Stimulated activated CD4-positive, alpha-beta T cell treated with anti-CD3 and anti-CD28 coated beads, Interleukin-4, amount 100 ng/mL, for 4 hours (primary cell): ENCODE measurements at places on chromosomes 6 and 20.

DNA sequence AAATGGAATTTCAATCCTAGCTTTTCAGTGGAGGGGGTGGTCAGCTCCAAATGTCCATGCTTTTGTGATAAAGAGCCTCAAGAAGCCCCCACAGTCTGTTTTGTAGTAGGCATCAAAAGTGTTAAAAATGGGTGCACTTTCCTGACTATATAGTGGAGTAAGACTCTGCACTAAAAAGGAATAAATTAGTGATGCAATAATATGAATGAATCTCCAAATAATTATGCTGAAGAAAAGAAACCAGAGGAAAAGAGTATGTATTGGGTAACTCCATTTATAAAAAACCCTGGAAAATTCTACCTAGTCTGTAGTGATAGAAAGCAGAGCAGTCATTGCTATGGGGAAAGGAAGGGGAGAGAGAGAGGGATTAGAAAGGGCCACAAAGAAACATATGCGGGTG lies 310.4 kb upstream of the SUPT3H start:
- DNase-seq: no peak

- no peak for DNase-seq
These were observed 194.2 kb downstream of the TBXT start for GRCh38 chr6:165973473-165973872.

DNA sequence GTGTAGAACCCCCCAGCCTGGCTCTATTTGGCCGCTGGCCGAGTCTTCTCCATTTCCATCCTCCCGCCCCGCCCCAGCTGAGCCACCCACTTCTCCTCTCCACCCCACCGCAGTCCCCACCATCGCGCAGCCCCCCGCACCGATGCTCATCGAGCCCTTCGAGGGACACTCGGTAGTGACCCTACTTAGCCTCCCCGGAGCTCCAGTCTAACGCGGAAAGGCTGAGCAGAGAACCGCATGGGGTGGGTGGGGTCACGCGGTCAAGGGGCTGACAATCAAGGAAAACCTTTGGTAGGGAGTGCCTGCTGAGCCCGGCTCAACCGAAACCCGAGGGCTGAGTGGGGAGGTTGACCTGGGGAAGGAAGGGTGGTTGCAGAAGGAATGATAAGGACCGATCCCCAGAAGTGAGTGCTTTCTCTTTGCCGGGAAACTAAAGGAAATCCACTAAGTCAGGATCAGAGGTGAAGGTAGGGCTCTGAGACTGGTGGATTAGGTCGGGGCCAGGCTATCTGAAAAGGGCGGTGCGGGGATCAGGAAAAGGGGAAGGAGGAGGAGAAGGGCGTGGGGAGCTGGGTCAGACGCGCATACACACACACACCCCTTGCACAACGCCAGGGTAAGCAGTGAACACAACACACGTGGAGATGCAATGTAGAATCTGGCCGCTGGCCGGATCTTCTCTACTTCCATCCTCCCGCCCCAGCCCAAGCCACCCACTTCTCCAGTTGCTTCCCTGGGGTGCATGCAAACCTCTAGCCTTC lies 49.8 kb downstream of the CPXM1 start:
- no peak for DNase-seq

GRCh38 chr6:98846021-98846380 lies 11.6 kb downstream of the POU3F2 start:
- no peak for DNase-seq

- DNase-seq: no peak
These were observed 124.0 kb downstream of the LAMA2 start for GRCh38 chr6:129006724-129007514.

- DNase-seq: no peak
These were observed 1170.0 kb upstream of the CITED2 start for GRCh38 chr6:140544431-140544830.

DNA sequence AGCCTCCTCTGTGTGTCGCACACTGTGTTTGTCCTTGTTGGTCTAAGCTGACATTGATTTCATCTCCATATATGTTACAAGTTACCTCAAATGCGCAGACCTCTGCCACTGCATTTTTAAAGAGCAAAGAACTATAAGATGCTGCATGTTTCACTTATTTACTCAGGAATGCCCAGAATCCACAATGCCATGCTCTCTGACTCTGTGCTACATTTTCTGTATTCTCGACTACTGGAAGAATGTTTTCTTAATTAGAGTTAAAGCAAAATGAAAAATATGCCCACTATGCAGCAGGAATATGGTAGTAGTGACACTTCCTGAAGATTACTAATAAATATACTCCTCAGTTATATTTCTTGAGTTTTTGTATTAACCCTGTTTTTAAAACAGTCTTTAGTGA lies 296.4 kb downstream of the HACE1 start:
- no peak for DNase-seq

DNA sequence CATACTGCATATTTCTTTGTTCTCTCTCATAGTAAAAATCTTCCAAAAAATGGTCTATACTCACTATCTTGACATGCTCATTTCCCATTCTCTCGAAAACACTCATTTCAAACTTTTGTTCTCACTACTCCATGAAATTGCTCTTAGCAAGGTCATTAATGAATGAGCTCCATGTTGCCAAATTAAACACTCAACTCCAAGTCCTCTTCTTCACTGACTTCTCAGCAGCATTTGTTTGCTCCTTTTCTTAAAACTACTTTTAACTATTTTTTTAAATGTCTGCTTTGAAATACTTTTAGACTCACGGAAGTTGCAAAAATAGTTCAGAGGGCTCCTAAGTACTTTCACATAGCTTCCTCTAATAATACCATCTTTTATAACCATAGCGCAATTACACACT lies 274.0 kb upstream of the PREP start:
- DNase-seq: no peak

- DNase-seq: peak; percentile 74
These were observed 52.5 kb upstream of the TAGAP start for GRCh38 chr6:159097256-159097655.

- peak; percentile 50 for DNase-seq
These were observed at the start of gene NFATC2 for GRCh38 chr20:51542571-51543421. TSS of gene NFATC2 (minus strand) at chr20:51542719. CDS start at chr20:51542499, 220 bp downstream.

- no peak for DNase-seq
These were observed 729 bp downstream of the SMOC2 start for GRCh38 chr6:168441434-168442391.

GRCh38 chr6:147170269-147170668 lies 33.9 kb upstream of the STXBP5 start:
- DNase-seq: no peak

- DNase-seq: no peak
These were observed 11.5 kb downstream of the RIOK1 start for GRCh38 chr6:7401075-7401474.

DNA sequence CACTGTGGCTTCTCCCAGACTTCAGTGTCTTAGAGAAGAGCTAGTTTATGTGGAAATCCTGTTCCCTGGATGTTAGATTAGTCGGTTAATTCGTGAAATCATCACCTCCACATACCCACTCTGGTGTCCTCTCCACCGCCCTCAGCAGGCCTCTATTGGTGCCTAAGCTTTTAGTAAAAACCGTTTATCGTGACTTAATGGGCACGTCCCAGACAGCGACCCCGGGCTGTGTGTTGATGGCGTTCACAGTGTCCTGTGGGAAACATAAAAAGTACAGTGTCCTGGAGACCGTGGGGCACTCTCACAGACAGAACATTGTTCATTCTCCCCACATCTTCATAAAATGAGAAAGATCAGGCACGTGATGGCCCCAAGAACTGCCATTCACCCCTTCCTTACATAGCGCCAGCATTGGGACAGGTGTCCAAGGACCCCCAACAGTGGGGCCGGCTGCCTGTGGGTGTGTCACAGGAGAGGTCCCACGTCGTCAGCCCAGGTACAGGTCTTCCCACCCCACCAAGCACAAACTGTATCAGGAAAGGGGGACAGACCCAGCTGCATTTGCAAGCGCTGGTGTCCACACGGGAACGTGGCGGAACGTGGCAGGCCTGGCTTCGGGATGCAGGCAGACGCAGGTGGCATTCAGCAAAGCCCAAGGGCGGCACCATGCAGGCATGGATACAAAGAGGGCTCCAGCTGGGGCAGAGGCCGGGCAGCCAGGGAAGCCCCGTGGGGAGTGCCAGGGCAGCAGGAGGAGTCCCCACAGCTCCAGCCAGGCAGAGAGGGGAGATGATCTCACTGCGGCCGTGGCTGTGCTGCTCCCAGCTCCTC lies 237.7 kb downstream of the DLL1 start:
- DNase-seq: no peak

GRCh38 chr6:96913621-96914020 lies 10.9 kb upstream of the KLHL32 start:
- DNase-seq: no peak

DNA sequence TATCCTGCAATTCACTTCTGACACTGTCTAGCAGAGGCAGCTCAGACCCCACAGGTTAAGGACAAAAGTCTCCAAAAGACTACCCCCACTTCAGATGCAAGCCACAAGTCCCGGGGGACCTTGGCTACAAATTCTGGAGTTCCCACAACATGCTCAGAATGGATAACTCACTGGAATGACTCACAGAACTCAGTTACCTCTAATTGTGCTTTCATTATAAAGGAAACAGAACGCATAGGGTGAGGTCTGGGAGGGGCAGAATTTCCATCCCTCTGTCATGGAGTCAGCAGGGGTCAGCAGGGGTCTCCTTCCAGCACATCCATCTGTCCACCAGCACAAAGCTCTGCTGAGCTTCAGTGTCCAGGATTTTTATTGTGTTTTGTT lies 184.2 kb downstream of the CDH4 start:
- DNase-seq: no peak

DNA sequence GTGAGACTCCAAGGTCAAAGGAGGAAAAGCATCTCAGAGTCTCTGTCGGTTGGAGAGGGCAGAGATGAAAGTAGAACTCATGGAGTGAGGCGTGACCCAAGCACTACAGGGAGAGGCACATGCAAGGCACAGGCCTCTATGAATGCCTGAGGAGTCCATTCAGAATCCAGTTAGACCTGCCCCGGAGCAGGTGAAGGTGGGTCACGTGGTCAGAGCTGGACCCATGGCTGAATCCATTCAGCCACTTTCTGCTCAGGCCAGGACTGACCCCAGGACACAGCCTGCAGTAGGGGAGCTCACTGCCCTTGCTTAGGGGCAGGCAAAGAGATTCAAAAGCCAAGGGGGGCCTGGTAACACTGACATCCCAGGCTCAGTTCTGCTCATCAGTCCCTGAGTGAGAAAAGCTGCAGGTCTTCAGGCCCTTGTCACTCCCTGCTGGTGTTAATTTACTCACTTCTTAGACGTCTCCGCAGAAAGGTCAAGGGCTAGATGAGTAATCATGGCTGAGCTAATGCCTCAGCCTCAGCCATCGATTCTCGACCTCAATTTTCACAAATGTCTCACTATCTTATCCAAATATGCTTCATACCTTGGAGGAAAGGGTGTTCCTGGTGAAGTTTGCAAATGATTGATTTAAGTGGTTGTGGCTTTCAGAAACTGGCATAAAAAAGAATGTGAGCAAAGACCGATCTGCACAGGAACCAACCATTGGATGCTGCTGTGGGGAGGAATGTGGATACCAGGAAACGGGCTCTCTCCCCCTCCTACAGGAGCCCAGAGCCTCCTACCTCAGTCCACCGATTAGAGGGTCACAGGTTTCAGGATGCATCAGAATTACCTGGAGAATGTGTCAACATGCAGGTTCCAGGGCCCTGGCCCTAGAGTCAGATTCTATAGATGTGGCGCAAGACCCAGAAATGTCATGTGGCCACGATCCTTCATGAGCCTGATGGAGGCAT lies 584.4 kb downstream of the PTPRT start:
- DNase-seq: no peak

DNA sequence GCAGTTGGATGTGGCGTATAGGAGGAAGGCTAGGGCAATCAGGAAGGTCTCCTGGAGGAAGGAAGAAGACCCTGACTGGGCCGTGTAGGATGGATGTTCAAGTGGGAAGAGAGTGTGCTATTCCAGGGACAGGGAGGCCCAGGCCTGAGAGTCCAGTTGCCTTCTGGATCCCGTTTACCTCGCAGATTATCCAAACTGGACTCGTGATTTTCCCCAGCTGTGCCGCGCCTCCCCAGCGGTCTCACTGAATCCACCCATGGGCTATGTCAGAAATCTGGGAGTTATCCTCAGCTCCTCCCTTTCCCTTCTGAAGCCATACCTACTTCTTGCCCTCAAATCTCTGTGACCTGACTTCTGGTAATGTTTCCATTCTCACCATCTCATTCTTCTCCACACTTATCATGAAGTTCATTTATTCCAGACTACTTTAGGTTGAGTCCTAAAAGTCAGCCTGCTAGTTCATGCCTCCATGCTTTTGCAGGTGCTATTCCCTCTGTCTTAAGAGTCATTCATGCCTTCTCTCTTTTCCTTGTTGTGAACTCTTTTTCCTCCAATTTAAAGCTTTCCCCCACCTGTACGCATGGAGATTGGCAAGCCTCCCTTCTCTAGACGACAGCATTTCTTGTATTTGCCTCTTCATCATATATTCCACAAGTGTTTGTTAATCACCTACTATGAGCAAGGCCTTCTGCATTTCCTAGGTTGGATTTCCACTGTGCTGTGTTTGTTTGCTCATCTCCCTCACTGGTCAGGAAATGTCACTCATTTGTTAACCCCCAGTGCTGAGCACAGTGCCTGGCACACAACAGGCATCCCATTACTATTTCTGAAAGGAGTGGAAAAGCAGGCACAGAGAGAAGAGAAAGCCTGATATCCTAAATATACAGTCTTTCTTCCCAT lies 2.7 kb downstream of the SDCBP2 start:
- no peak for DNase-seq

DNA sequence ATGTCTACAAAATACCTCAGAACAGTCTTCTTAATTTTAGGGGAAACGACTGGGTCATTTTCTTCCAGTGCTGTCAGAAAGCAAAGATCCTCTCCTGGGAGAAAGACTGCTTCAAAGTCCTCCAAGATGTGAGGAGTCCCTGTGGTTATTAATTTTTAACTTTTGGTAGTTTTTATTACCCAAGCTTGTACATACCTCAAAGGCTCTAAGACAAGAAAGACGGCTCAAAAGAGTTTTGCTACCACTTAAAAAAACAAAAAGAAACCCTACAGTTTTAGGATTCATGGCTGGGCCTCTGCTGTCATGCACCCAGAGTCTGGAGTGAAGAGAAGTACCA lies 56.1 kb upstream of the APCDD1L start:
- no peak for DNase-seq

- no peak for DNase-seq
These were observed 30.5 kb downstream of the NPEPL1 start for GRCh38 chr20:58722877-58723627.

DNA sequence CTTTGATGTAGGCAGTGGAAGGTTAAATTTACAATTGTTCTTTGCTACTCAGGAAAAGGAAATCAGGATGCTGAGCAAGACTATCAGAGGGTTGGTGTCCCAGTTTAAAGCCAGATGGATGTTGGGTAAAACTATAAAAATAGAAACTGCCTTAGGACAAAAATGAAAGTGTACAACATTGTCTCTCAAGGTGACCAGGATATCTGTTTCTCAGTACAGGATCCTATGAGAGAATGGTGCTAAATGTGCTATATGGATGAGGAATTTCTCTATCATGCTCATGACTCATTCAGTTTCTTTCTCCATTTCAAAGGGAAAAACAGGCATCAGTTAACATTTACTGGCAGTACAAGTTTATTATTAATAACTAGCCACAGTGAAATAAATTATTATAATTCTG lies 534.2 kb upstream of the GJE1 start:
- DNase-seq: no peak
